ENCODE measurements at places on chromosomes 5 and 9.

DNA sequence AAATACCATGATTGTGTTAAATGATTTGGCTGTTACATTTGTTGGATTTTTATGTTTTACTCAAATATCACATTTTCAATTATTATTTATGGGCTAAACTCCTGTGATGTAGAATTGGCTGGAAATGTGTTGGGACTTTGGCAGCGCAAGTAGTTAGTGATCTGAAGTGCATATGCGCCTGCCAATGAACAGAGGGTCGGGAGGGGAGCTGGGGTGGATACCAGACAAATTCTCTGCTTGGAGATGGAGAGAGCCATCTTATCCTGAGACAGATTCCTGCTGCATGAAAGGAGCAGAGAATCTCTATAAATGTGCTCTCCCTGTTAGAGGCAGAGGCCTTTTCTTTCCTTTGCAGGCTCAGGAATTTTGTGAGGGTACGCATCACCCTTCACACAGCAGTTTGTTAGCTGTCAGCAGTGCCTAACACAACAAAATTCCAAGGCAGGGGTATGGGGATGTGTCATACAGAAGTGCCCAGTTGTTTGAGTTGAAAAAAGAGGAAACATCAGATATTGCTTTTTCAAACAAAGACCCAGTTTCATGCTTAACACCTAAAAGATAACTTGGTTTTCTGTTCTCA lies 489.1 kb downstream of the CSNK1G3 start:
- DNase-seq = no peak

DNA sequence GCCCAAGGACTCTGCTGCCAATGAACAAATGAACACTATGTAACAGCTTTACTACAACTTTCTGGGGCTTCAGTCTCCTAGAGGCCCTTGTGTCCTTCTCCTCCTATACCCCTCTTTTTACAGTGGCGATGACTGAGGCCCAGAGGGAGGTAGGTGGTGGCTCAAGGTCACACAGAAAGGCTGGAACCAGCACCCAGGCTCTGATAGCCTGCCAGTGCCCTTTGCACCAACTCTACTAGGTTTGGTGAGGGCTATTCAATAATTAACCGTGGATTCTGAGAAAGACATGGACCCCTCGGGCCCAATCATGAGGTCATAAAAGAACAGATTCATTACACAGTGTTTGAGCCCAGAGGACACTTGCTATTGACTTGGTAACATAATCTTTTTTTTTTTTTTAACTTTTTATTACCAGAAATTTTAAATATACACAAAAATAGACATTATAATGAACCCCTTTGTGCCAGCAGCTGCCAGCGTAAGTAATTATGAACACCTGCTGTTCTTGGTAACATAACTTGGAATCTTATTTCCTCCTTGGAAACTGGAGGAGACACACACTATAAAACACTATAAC lies 6.1 kb upstream of the ALDH1B1 start:
- DNase-seq = peak; percentile 20

GRCh38 chr5:100902440-100903038 lies 543 bp downstream of the ST8SIA4 start:
- DNase-seq = no peak

DNA sequence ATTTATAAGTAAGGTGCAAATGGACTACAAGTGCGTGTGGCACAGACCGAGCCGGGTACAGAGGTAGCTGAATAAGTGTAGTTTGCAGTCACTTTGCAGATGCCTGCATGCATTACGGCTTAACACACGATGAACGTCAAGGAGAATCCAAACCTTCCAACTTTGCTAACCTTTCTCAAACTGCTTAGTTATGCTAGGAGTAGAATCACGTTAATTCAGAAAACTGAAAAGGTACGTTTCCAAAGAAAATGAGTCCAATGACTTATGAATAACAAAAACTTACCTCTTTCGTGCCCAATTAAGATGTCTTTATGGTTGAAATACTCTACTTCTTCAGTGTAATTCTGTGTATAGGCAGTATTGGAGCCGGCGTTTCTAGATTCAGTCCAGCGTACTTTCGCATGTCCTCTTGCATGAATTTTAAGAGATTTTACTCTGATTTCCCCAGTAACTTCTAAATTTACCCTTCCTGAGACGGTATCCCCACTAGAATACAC lies 539 bp downstream of the ARRDC3 start:
- DNase-seq = no peak

GRCh38 chr9:114592356-114592755 lies 4.8 kb downstream of the ATP6V1G1 start:
- no peak for DNase-seq

DNA sequence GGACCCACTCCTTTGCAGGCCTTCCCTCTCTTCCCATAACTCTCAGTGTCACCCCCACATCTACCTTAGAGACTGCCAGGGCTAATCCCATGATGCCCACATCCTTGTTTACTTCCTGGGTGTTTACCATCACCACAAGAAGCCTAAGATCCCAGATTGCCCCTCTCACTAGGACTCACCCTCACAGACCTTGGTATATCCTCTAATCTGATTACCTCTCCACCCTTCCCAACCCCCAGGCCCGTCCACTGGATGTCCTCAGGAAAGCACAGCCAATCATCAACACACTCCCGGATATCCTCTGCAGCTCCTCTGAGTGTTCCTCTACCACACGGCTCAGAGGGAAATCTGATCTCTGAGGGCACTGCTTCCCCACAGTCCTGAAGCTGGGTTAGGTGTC lies 91.0 kb downstream of the FOXD1 start:
- DNase-seq = no peak

GRCh38 chr9:72772661-72773060 lies 180.2 kb downstream of the ALDH1A1 start:
- DNase-seq = no peak

Measured in suprapubic skin (tissue), 4 donors.